GM12878 (cell line): ENCODE measurements at places on chromosomes 2 and 18. TPM values are rescaled to one million over a fixed set of nuclear protein-coding genes. Genes with fewer than 3 reads are reported as not detected.

PXDN gene
- polyA plus RNA-seq = 0.23 and 0.54 TPM in 2 replicates

VIT gene
- polyA plus RNA-seq = not detected in 2 replicates

CRYGC gene
- polyA plus RNA-seq = not detected in 2 replicates

LMAN1 gene
- polyA plus RNA-seq = 72.5 and 72.7 TPM in 2 replicates

MC5R gene
- not detected in 2 replicates for polyA plus RNA-seq

SLC4A3 gene
- not detected in 2 replicates for polyA plus RNA-seq

DSG1 gene
- polyA plus RNA-seq = 3.5 and 3.7 TPM in 2 replicates

DNA sequence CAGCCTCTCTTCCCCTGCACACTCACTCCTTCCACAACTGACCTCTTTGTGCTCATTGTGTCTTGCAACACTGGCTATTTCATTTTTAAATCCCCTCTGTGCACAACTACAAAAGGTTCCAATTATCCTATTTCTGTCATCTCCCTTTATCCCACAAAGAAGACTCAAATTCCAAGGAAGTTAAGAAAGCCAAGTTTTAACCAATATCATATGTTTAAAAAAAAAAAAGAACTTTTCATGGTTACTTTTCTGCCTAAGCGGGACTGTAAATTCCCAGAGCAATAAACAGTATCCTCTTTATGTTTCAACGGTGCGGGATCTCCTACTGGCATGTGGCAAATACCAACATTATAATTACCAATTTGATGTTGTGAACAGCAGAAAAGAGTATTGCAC, 83.8 kb downstream of the DOCK10 start:
- DNase-seq = no peak

DNA sequence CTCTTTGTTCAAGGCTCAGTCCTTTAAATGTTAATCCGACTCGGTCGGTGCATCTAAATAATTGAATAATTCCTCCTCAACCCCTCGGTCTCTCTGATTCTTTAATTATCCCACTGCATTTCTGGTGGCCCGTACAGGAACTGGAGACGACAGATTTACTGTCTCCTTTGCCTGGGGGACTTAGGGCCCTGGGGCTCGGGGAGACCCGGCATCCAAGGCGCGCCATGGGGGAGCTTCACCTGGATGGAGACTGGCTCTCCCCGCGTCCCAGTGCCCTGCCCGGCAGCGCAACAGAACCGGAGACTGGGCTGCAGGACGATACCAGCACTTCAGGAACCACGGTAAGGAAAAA, 47.7 kb upstream of the SELENOI start:
- DNase-seq = no peak

DNA sequence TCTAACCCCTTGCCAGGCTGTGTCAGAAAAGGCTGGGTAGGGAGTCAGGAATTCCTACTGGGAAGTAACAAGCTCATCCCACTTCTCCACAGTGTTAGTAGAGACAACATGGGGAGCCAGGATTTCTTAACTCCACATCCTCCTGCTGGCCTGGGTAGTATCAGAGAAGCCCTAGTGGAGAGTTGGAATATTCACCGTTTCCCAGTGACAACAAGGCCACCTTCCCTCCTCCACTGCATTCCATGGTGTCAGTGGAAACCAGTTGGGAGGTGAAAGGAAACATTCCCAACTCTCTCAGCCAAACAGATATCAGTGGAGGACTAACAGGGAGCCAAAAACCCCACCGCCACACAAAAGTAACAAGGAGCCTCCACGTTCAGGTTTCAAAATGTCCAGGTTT, 41.2 kb downstream of the SRD5A2 start:
- DNase-seq = no peak

DNA sequence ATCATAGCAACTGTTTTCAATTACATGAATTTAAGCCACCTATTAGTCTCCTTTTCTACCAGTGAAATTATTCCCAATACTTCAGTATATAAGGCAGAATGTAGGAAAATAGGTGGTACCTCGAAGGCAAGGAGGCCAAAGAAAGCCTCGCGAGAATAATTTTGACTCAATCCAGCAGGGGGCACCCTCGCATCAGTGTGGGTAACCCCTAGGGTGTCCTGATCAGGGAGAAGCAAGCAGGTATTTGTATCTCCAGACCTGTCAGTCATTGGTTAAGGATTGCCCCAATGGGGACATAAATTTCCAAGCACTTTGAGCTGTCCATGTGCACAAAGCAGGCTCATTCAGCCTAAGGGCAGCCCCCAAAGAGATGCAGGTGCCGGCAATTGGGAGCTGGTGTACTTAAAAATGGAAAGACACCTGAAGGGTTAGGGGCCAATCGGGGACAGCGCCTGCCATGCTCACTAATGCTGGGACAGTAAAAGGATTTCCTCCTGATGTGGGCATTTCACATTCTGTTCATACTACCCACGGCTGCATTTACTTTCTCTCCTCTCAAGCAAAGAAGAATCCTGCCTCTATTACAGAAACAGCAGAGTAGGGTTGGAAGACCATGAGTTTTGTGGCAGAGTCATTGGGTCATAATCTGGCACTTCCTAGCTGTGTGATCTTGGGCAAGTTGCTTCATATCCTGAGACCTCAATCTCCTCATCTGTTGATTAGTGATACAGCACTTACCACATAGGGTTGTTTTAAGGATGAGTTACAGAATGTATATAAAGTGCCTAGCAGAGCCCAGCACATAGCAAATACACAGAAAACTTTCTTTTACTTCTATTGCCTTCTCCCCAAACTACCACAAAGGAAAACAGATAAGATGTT, 136.1 kb downstream of the ICOS start:
- no peak for DNase-seq

DNA sequence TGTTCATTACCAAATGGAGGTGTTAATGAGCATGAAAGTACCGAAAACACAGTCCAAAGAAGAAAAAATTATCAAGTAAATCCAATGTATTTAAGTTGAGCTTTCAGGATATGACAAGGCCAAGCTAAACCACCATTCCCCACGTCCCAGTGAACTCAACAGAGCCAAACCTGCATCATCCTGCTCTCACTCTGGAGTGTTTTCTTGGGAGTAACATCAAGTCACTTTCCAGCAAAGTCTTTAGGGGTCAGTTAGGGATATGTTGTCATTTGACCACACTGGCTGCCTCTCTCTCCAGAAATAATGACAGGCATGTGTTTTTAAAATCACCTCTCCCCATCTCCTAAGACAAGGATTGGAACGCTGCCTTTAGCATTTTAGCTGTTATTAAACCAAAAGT, 140.5 kb downstream of the SRBD1 start:
- DNase-seq = no peak

- no peak for DNase-seq
Measured at GRCh38 chr2:235963853-235964577, 204.2 kb downstream of the GBX2 start.

DNA sequence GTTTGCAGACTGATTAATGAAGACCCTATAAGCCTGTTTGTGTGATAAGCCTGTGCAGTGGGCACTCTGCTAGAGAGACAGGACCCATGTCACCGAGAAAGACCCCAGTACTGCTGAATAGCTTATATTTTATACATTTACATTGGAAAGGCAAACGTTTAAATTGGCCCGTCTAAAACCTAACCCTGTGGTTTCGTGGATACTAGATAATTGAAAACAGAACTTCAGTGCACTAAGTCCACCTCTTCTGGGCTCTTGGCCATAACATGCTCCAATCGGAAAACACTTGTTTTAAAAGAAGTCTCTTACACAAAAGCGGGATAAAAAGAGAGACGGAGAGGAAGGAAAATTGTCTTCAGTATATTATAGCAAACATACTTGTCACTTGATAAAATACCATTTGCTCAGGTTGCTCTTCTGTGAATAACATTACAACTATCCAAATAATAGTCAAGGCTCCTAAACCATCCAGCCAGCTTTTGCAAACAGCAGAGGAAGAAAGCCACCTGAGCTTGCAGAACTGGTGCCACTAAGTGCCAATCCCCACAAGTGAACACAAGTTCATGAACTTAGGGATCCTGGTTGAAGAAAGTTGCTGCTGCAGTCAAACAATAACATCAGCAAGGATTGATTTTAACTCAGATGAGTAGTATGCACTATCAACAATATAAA, 218.4 kb upstream of the FN1 start:
- no peak for DNase-seq

DNA sequence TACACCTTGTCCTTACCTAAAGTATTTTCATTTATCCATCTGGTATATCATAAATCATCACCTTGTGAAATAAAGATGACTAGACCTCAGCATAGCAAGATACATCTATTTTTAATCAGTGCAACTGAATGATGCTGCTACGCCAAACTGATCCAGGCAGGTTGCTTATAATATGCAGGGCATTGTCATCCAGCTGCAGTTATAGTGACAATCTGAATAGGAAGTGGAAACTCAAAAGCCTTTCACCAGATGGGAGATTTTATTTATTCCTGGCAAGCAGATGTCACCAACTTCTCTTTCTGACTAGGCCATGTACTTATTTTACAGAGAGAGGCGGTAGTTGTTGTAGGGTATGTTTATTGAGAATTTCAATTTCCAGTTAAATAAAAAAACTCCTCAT, 747.3 kb downstream of the ADCYAP1 start:
- no peak for DNase-seq

- DNase-seq = no peak
Measured at GRCh38 chr2:88754585-88755320, 63.3 kb downstream of the RPIA start.

DNA sequence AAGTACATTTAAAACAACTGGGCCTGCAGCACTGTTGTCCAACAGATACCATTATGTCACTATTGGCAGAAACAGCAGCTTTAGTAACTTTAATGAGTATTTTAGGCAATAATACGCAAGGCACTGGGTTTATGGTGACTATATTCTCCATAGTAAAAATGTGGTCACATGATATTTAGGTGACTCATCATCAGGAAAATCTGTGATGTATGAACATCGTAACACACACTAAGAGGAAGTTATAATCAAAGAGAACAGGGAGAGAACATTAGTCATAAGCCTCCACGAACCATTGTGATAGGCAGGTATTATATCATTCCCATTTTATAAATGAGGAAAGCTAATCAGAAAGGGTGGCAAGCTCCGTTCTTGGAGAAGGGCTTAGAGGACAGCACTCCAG, 36.9 kb downstream of the RAPH1 start:
- no peak for DNase-seq

DNA sequence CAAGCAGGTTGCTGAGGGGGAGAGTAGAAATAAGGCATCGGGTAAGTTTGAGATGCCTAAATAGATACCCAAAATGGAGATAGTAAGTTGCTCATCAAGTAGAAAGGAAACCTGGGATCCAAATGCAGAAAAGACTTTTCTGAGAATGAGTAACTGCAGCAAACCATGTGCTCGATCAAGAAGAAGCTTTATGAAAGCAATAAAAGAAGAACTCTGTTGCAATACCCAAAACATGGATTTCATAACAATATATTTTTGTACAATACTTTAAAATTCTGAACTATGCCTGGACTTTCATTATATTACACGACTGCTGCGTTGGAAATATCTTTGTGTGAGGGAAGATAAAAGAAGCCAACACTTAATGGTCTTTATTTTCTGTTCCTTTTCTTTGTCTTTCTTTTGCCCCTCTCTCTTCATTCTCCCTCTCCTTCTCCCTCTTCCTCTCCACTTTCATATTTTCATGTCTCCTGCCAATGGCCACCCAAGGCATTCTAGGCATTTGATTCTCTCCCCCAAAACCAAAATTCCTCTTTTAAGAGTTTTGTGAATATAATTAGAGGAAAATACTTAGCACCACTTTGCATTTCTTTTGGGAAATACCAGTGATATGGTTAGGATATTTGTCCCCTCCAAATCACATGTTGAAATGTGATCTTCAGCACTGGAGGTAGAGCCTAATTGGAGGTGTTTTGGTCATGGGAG, 257.6 kb downstream of the MREG start:
- no peak for DNase-seq

- peak; percentile 79 for DNase-seq
Measured at GRCh38 chr18:35511428-35511827, 13.7 kb upstream of the INO80C start.

GRCh38 chr2:195604706-195605105, 52.3 kb upstream of the SLC39A10 start:
- DNase-seq = no peak

GRCh38 chr2:148603562-148603920, 41.0 kb upstream of the EPC2 start:
- peak; percentile 73 for DNase-seq

GRCh38 chr2:151002959-151003600, 258.6 kb downstream of the RBM43 start:
- no peak for DNase-seq

- DNase-seq = no peak
Measured at GRCh38 chr2:72159211-72159993, 11.7 kb upstream of the CYP26B1 start.

GRCh38 chr2:24304098-24304497, 56.2 kb downstream of the ITSN2 start:
- no peak for DNase-seq

GRCh38 chr2:228675646-228676045, 494.2 kb upstream of the SPHKAP start:
- no peak for DNase-seq

GRCh38 chr2:239803102-239803765, 221.9 kb downstream of the NDUFA10 start:
- no peak for DNase-seq

DNA sequence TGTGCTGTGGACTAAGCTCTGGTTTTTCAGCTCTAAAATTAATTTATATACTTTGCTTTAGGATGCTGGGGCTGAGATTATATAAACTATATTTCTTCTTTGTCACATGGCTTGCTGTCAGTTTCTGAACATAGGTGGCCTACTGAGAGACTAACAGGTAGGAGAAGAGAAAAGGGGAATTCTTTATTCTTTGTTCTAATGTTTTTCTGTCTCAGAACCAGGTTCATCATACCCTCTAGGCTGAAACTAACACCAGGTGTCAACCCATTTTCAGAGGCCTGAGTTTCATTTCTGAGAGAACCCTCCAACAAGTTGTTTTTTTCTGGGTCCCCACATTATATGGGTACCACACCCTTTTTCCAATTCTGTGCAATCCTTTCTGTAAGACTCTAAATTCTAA, 843.6 kb downstream of the TRIB2 start:
- DNase-seq = no peak

DNA sequence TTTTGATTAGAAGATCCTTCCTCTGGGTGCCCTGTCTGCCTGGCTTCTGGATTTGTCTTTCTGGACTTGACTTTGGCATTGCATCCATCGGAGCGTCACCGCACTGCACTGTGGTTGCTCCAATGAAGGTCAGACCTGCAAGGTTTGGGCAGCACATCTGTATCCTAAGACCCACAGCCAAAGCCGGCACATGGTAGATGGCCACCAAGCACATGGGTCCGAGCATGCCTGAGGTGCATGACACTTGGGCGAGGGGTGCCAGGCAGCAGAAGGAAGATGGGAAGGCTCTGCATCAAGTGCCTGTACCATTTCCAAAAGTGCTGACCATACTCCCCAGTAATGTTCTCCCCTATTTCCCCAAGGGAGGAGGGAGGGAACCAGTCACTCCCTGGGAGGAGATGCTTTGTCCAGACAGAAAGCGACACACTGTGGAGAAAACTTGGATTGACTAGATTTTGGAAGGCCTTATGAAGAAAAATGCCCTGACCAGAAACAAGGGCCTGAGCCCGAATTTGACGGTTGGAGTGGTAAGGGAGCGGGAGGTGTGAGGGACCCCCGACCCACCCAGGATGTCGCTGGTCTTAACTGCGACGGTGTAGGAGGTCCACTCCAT, 149.9 kb downstream of the LOXHD1 start:
- DNase-seq = no peak
